ENCODE measurements at places on chromosomes 3 and 15.

GRCh38 chr3:127114337-127115070 is 78.4 kb upstream of the PRR23E start:
- no peak for DNase-seq

GRCh38 chr3:129211772-129212171 is 28.1 kb upstream of the CNBP start:
- peak; percentile 91 for DNase-seq

DNA sequence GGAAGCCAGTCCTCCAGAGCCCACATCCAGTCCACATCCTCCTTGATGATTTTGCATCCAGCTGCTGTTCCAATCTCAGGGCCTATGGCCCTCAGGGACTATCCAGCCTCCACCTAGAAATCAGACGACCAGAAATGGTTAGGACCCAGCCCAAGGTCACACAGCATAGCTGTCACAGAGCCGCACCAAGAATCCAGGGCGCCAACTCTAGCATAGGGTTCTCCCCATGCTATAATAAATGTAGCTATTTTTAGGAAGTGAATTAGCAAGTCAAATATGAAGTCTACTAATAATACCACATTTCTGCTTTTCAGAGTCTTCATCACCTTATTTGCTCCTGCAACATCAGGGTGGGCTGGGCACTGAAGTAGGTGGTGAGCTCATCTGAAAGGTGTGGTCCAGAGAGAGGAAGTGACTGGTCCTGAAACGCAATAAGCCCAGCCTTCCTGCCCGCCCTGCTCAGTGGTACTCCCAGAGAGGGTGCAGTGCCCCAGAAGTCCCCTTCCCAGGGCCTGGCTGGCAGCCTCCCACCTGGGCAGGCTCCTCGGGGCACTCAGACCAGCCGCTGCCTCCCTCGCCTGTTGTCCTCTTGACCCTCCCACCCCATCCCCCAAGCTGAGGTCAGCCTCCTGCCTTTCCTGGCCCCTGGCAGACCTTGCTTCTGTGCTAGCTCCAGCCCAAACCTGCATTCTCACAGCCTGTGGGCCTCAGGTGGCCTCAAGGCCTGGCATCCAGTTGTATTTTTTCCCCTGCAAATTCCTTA is 17.6 kb upstream of the CYP11A1 start:
- no peak for DNase-seq

DNA sequence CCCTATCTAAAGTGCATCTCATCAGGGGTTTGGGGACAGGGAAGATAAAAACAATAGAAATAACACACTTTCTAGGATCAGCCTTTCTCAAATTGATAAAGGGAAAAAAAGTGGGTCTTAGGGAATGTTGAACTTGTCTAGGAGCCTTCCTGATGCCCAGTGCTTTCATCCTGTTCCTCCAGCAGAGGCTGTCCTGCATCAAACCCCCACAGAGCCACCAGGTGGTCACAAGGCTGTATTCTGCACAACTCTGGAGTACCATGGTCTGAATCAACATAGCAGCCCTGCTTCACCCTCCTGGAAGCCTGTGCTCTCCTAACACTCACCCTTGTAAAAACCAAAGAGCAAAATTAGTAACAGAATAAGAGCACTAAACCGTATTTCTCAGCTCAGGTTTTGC is 118.5 kb upstream of the SLC25A36 start:
- DNase-seq = no peak

DNA sequence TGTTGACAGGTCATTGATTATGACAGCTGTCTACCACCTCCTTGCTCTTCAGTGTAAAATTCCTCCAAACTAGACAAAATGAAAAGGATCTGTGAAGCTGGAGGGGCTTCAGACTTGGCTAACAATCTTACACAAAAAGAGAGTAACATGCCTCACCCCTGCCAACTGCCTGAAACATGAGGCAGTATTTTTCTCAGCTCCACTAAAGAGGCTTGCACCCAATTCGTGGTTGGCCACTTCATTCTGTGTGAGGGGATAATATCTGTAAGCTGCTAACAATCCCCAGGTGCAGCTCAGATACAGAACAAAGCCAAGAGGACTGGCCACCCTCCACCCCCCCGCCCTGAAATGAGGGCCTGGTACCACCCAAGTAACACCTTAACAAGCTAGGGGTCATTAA is 2.8 kb downstream of the MB21D2 start:
- DNase-seq = no peak

- DNase-seq = no peak
Measured at GRCh38 chr3:74648107-74648506, 33.6 kb upstream of the CNTN3 start.

DNA sequence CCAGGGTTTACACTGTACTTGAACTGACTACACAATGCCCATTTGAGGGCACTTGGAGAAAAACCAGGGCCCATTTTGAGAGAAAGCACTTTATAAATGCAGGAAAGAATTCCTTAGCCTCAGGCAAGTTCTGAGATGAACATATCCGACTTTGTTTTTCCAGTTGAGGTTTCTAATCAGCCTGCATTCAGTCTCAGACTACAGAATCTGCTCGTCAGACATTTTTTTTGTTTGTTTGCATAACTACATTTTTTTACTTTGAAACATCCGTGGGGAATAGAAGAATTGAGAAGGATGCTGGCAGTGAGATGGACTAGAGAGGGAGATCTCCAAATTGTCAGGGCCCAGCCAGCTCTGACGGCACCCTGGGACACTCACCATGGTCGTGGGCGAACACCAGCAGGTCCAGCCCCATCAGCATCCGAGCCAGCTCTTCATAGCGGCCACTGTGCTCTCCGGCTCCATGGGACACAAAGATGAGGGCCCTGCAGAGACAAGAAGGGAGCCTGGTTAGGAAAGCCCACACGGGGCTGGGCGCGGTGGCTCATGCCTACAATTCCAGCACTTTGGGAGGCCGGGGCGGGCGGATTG is 40.8 kb downstream of the MGLL start:
- no peak for DNase-seq

DNA sequence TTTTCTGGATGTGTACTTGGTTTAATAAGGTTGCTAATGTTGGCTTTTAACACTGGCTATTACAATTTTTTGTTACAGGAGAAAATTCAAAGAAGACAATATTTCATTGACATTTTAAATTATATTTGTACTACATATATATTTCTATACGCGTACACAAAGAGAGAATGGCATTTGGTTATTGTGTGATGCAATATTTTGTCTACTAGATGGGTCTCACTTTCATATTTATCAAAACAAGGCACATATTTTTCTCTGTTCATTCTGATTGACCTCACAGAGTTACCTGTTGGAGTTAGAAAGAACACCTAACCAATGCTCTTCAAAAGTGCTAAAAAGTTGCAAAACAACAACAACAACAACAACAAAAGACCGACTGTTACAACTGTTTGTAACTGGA is 50.2 kb upstream of the VGLL3 start:
- no peak for DNase-seq
